GM23338 (cell line): ENCODE measurements at places on chromosomes 11 and 22. TPM values are rescaled to one million over a fixed set of nuclear protein-coding genes. Genes with fewer than 3 reads are reported as not detected.

GRCh38 chr11:10314199-10315072 lies 9.6 kb downstream of the ADM start:
- H3K36me3 ChIP-seq = no peaks in the 10 kb centered on the region
- 0 out of 2 replicates have a peak overlapping the region, but pooled peaks have one; percentile 14 for H3K27ac ChIP-seq
- no peak overlapping the region for H3K4me3 ChIP-seq

- H3K27me3 ChIP-seq = no peaks in the 10 kb centered on the region
- H3K27ac ChIP-seq = no peak overlapping the region
Measured at GRCh38 chr11:134261626-134262488, 8.5 kb downstream of the ACAD8 start.

MYOD1 gene
- polyA plus RNA-seq = not detected in 2 replicates

DNA sequence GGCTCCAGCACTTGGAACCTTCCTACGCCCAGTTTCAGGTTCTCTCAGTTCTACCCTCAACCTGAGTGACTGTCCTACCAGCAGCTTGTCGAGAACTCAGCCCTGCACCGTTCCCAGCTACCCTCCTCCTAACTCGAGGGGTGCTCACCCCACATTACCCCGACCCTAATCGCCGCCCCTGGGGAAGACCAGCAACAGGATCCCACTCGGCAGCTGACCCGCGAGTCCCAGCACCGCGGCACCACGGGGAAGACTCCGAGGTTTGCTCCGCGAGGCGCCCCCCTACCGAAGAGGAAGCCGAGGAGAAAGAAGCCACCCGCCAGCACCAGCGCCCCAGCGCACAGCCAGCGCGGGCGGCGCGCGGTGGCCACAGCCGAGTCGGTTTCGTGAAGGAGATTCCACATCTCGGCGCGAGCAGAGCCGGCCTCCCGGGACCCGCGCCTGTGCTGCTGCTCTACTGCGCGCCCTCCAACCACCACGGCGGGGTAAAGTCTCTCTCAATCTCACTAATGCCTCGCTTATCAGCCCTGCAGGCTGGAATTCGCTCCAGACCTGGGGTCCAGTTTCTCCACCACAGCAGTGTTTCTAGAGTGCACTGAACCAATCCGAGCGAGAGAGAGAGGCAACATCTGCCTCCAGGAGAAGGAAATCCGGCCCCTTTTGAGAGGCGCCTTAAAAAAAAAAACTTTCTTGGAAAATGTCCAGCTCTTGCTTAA lies at the start of gene FOLH1:
TSS of gene FOLH1 (minus strand) at position 597 of the 716 bp plus-strand sequence. CDS start at position 404, 193 bp downstream.
- H3K27ac ChIP-seq = no peak within 1 kb of the TSS
- H3K4me3 ChIP-seq = peak within 1 kb of the TSS; percentile 78
- H3K4me1 ChIP-seq = no peaks in the 10 kb centered on the region

GRCh38 chr11:17924713-17925112 lies 88.1 kb downstream of the SERGEF start:
- no peaks in the 10 kb centered on the region; the same call in 1 of the 2 replicates for H3K4me1 ChIP-seq
- no peak overlapping the region for H3K27ac ChIP-seq
- no peaks in the 10 kb centered on the region for H3K36me3 ChIP-seq
- H3K27me3 ChIP-seq = no peaks in the 10 kb centered on the region
- no peak overlapping the region for H3K4me3 ChIP-seq

KCTD14 gene
- polyA plus RNA-seq = 5.9 and 8.4 TPM in 2 replicates

CRYBA4 gene
- polyA plus RNA-seq = 1.2 and 1.5 TPM in 2 replicates

PTGDR2 gene
- 0.57 and 0.73 TPM in 2 replicates for polyA plus RNA-seq

DNA sequence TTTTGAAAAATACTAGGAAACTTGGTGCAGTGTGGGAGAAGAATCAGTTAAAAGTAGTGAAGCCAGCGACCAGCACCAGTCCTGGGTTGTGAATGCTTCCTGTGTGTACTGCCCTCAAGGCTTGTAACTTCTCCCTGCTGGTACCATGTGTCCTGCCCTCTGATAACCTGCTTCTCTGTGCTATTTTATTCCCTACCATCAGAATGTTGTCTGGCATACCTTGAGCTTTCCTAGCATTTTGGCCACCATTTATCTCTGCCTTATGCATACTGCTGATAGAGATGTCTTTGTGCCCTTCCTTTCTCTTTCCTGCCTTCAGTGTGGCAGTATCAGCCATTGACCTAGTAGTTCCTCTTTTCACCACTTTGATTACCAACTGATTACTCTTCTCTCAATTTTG lies 2.0 kb downstream of the GTF2H1 start:
- no peak for DNase-seq
- peaks cover 15% of the 10 kb centered on the region for H3K36me3 ChIP-seq
- H3K4me3 ChIP-seq = peak overlapping the region; percentile 83; the same call in 1 of the 2 replicates
- no peak overlapping the region for H3K27ac ChIP-seq

GRCh38 chr22:37213218-37213855 lies 1.1 kb upstream of the SSTR3 start:
- no peaks in the 10 kb centered on the region for H3K36me3 ChIP-seq
- no peak overlapping the region for H3K27ac ChIP-seq
- peaks cover 11% of the 10 kb centered on the region; the same call in 1 of the 2 replicates for H3K4me1 ChIP-seq
- no peak overlapping the region for H3K4me3 ChIP-seq
- DNase-seq = no peak

- no peak for DNase-seq
- H3K27ac ChIP-seq = no peak overlapping the region
- H3K4me3 ChIP-seq = no peak overlapping the region
- H3K36me3 ChIP-seq = no peaks in the 10 kb centered on the region
- H3K4me1 ChIP-seq = no peaks in the 10 kb centered on the region
Measured at GRCh38 chr22:28835630-28836189, 35.3 kb upstream of the XBP1 start.

GRCh38 chr11:130585545-130585944 lies 137.1 kb downstream of the ADAMTS15 start:
- DNase-seq = peak; percentile 14
- H3K4me1 ChIP-seq = peaks cover 8% of the 10 kb centered on the region
- H3K27me3 ChIP-seq = no peaks in the 10 kb centered on the region
- H3K27ac ChIP-seq = no peak overlapping the region

GRCh38 chr11:86041975-86042378 lies 26.9 kb downstream of the PICALM start:
- no peak overlapping the region for H3K27ac ChIP-seq
- peak; percentile 95 for DNase-seq
- H3K4me3 ChIP-seq = no peak overlapping the region
- H3K27me3 ChIP-seq = no peaks in the 10 kb centered on the region
- peaks cover 12% of the 10 kb centered on the region; the same call in 1 of the 2 replicates for H3K4me1 ChIP-seq

DNA sequence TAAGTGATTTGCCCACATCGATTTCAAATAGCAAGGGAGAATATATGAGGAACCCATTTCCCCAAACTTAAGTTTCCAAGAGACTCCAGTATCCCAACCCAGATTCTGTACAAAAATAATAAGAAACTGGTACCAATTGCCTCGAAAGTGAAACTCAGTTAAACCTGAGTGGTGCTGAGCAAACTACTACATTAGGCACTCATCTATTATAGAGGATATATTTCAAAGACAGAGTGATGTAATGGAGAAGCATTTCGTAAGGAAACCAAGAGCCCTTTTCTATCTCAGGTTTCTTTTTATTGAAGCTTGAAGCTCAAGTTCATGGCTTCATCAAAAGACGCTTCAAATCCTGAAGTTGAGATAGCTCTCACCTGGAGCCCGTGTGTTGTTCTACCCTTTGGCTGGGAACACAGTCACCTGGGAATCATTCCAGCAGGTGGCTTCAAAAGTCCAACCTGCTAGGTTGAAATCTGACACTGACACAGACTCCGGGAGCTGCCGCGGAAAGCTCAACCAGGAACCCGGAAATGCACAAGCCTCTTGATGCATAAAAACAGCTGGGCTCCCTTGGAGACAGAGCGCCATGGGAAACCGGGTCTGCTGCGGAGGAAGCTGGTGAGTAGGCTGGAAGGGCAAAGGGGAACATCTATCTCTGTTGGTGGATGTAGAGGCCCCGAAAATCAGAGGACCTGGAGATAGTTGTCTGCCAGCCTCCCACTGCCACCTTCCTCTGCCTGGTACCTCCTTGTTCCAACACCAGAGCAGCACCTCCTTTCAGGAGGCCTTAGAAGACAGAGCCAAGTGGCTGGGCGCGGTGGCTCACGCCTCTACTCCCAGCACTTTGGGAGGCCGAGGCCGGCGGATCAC lies at the start of gene C11orf52:
TSS of gene C11orf52 (plus strand) at position 524 of the 867 bp plus-strand sequence. CDS start at position 584, 60 bp downstream.
- H3K27ac ChIP-seq = 0 out of 2 replicates have a peak within 1 kb of the TSS, but pooled peaks have one; percentile 0
- H3K4me1 ChIP-seq = peaks cover 27% of the 10 kb centered on the region
- no peaks in the 10 kb centered on the region for H3K36me3 ChIP-seq
- H3K4me3 ChIP-seq = 0 out of 2 replicates have a peak within 1 kb of the TSS, but pooled peaks have one; percentile 14
- peak; percentile 97 for DNase-seq
- H3K27me3 ChIP-seq = no peaks in the 10 kb centered on the region

CELF1 gene
- polyA plus RNA-seq = 124 and 134 TPM in 2 replicates

OR56A1 gene
- polyA plus RNA-seq = 0.06 and 0.10 TPM in 2 replicates

DNA sequence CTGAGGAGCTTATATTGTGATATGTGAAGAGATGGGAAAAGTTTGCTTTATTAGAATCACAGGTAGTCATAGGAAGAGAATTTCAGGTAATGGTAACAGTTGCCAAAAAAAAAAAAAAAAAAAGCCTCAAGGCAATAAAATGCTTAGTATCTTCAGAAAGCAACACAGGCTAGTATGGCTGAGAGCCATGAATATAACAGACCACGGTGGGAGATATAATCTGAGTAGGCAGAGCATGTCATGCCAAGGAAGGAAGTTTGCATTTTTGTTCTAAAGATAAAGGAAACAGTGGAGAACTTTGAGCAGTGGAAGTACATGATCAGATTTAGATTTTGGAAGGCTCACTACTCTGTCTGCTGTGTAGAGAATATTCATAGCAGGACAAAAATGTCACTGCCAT lies 211.4 kb downstream of the ETS1 start:
- H3K36me3 ChIP-seq = no peaks in the 10 kb centered on the region
- H3K4me3 ChIP-seq = no peak overlapping the region
- DNase-seq = no peak
- no peaks in the 10 kb centered on the region for H3K27me3 ChIP-seq
- no peak overlapping the region for H3K27ac ChIP-seq
- 0 out of 2 replicates have a peak, but pooled peaks cover 4% of the 10 kb centered on the region for H3K4me1 ChIP-seq

GRCh38 chr11:130159657-130160497 lies at the start of gene ST14:
Gene ST14, plus strand, starts transcription at chr11:130159782. Its CDS starts 198 bp downstream, at chr11:130159980.
- H3K27me3 ChIP-seq = peaks cover 48% of the 10 kb centered on the region
- peak; percentile 67 for DNase-seq
- peak within 1 kb of the TSS; percentile 83 for H3K4me3 ChIP-seq
- peaks cover 27% of the 10 kb centered on the region for H3K4me1 ChIP-seq
- H3K36me3 ChIP-seq = no peaks in the 10 kb centered on the region; the same call in 1 of the 2 replicates

ANO9 gene
- polyA plus RNA-seq = 7.5 and 9.0 TPM in 2 replicates

DNA sequence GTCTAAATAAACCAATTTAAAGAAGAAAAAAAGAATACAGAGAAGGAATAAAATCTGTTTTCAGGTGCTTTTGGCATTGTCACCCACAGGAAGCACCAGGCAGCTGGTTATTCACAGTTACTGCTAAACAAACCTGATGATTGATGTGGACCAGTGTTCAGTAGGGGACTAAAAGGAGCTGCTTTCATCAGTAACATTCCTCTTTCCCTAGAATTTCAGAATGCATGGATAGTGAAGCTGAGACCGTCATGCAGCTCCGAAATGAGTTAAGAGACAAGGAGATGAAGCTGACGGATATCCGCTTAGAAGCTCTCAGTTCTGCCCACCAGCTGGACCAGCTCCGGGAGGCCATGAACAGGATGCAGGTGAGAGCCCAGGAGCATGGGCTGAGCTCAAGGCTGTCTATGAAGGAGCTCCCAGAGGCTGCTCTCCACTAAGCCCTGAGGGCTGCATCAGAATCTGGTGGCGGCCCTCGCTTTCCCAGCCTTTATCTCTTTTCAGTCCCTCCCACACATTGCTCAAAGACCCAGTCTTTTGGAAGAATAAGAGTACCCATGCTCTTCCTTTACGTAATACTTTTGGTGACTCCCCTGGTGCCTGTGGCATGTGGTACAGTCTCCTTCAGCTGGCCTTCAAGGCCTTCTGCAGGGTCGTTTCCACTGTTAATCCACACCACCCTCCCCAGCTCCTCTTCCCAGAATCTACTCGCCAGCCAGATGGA lies 69.5 kb downstream of the DBX1 start:
- no peak for DNase-seq
- H3K36me3 ChIP-seq = peaks cover 9% of the 10 kb centered on the region
- H3K4me3 ChIP-seq = no peak overlapping the region
- H3K4me1 ChIP-seq = no peaks in the 10 kb centered on the region

P2RX6 gene
- not detected in 2 replicates for polyA plus RNA-seq

GRCh38 chr11:69799582-69799981 lies 19.6 kb downstream of the FGF3 start:
- H3K27ac ChIP-seq = no peak overlapping the region
- no peaks in the 10 kb centered on the region for H3K36me3 ChIP-seq
- H3K4me3 ChIP-seq = no peak overlapping the region
- peak; percentile 85 for DNase-seq
- H3K4me1 ChIP-seq = no peaks in the 10 kb centered on the region

BTG4 gene
- 0.21 TPM in 1 of 2 replicates, not detected in the other for polyA plus RNA-seq

DNA sequence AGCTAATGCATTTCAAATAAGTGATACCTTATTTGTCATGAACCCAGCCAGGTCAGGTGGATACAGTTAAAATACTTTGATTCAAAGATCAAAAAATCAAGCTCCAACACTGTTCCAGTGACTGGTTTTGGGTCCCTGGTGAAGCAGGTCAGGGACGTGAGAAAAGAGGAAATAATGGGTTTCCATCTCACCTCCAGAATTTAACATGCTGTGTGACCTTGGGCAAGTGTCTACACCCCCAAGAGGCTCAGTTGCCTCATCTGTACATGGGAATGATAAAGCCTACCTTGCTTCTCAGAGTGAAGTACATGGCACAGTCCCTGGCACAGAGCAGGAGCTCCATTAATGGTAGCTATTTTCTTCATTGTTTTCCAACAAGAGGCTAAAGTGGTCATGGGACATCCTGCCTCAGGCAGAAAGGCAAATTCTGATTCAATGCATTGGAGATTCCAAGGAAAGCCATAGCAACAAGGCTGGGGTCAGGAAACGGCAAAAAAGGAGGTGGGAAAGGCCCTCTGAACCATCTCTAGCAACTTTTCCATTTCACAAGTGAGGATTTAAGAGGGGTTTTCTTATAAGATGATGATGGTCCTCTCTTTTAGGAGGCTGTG lies 108.5 kb downstream of the CSNK2A3 start:
- H3K27me3 ChIP-seq = no peaks in the 10 kb centered on the region
- no peak for DNase-seq
- no peak overlapping the region for H3K4me3 ChIP-seq
- no peak overlapping the region; the same call in 1 of the 2 replicates for H3K27ac ChIP-seq
- no peaks in the 10 kb centered on the region for H3K36me3 ChIP-seq

PLAAT4 gene
- 4.6 and 5.0 TPM in 2 replicates for polyA plus RNA-seq

- H3K4me1 ChIP-seq = no peaks in the 10 kb centered on the region
- H3K4me3 ChIP-seq = no peak overlapping the region
- H3K27me3 ChIP-seq = no peaks in the 10 kb centered on the region
- DNase-seq = no peak
Measured at GRCh38 chr11:3177931-3178330, 12.8 kb upstream of the OSBPL5 start.

GRCh38 chr11:16098526-16099205 lies 257.7 kb downstream of the SOX6 start:
- H3K27me3 ChIP-seq = no peaks in the 10 kb centered on the region
- no peak overlapping the region for H3K27ac ChIP-seq
- DNase-seq = no peak
- H3K4me3 ChIP-seq = no peak overlapping the region
- no peaks in the 10 kb centered on the region for H3K36me3 ChIP-seq

DNA sequence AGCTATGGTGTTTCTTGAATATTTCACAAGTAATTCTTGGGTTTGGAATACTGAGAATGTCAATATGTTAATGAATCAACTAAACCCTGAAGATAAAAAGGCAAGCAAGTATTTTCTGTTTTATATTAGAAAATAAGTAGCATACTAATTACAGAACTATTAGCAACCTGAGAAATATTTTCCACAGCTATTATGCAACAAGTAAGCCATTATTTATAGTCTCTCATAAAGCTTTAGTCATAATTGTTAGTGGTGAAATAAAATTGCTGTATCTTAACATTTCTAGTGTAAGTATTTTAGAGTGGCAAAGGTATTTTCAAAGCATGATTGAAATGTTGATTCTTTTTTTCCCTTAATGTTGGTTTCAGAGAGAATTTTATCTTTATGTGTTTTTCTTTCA lies 53.3 kb downstream of the FAR1 start:
- peaks cover 3% of the 10 kb centered on the region for H3K36me3 ChIP-seq
- no peak for DNase-seq
- H3K4me1 ChIP-seq = no peaks in the 10 kb centered on the region
- no peaks in the 10 kb centered on the region for H3K27me3 ChIP-seq
